Stimulated activated CD8-positive, alpha-beta memory T cell treated with anti-CD3 and anti-CD28 coated beads, Interleukin-7, amount 100 ng/mL, for 24 hours (primary cell): ENCODE measurements at places on chromosomes 3 and 15.

GRCh38 chr3:48514431-48515227 is 10.7 kb upstream of the SHISA5 start:
- DNase-seq: no peak

DNA sequence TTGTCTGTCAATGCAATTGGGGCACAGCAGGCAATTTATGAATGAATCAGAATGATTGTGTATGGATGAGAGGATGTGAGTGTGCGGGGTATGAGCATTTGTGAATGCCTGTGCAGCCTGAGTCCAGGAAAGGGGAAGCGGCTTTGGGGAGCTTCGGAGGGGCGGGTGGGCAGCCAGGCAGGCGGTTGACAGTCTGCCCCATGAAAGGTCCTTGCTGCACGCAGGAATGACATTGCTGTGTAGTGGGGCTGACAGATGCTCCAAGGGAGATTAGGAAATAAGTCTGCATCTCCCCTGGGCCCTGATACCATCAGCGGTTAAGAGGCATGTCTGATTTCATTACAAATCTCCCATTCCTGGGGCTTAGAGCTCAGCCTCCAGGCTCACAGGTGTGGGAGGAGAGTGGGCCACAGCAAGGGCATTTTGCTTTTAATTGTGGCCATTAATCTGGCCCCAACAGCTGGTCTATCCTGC is 26.4 kb upstream of the TSPAN3 start:
- DNase-seq: no peak

- DNase-seq: no peak
These were observed 198.0 kb upstream of the PFN2 start for GRCh38 chr3:150168698-150169097.

DNA sequence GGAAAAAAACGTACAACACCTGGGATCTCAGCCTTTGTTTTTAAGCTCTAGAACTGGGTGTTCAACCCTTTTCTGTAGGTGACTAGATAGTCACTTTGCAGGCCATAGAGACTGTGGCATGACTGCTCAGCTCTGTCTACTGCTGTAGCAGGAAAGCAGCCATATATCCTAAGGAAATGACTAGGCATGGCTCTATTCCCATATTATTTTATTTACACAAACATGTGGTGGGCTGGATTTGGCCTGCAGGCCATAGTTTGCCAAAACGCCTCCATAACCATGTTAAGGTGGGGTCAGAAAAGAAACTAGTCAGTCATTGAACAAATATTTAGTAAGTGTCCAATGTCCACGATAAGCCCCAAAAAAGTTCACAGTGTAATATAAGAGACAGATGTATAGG is 452.5 kb downstream of the MCTP2 start:
- DNase-seq: no peak

- DNase-seq: no peak
These were observed 82.9 kb downstream of the CLDN1 start for GRCh38 chr3:190239325-190239724.

GRCh38 chr3:7309641-7310102 is 448.8 kb downstream of the GRM7 start:
- no peak for DNase-seq

DNA sequence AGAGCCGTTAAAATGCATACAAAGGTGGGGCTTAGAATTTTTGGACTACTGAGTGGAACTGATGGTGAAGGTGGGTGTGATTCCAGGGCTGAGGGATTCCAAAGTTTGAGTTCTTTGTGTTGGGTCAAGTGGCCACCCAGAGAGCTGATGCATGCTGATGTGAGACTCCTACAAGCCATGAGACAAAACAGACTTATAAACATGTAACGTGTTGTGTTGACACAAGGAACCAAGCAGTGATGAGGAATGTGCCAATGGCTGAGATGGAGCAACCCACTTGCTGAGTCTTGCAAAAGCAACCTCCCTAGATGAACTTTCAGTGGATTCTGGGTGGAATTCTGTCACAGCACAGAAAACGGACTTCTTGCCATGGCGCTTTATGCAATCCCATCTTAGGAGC is 289.0 kb downstream of the TLE3 start:
- DNase-seq: no peak

DNA sequence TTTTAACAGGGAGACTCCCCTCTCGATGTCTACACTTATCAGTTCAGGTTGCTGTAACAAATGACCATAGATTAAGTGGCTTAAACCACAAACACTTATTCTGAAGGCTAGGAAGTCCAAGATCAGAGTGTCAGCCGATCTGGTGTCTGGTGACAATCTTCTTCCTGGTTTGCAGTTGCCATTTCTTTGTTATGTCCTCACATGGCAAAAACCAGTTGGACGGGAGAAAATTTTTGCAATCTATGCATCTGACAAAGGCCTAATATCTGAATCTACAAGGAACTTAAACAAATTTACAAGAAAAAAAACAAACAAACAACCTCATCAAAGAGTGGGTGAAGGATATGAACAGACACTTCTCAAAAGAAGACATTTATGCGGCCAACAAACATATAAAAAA is 116.9 kb upstream of the FOXB1 start:
- DNase-seq: no peak

GRCh38 chr15:82916161-82916952 is 36.2 kb downstream of the HOMER2 start:
- no peak for DNase-seq

DNA sequence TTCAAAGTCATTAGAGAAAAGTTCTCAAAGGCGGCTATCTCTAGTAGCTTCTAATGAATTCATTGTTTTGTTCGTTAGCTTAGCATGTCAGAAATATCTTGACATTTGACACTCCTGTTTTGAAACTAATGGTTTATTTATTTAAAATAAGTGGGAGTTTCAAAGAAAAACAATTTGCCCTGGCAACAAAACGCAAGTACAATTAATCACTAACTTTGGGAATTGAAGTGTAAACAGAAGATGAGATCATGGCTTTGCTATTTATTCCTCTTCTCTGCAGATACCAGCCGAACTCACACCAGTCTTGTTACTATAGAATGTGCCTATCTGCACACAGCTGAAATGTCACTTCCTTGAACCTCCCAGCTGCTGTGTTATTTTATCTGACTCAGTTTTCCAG is 27.5 kb downstream of the MASP1 start:
- DNase-seq: no peak

DNA sequence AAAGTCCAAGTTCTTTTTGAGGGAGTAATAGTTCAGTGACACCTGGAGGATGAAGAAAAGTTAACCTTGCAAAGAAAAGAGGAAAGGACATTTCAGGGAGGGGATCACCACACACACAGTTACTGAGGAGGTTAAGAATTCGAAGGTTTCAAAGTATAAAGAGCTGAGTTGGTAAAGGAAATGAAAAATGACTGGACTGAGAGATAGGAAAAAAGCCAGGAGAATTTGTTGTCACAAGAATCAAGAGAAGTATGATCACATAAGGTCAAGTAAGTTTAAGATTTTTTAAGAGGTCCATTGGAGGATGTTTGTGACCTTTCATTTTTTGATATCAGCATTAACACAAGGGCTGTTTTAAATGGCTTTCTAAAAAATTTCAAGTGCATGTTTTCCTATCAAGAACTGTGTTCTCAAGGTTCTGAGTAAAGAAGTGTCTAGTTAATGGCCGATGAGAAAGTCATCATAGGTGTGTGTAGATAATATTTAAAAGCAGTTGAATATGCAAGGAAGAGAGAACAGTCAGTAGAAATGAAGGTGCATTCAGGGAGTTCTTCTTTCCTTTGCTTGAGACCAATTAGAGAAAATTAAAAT is 189.2 kb upstream of the RBMS3 start:
- no peak for DNase-seq

- no peak for DNase-seq
These were observed 625.0 kb upstream of the SGO1 start for GRCh38 chr3:20811006-20811405.

DNA sequence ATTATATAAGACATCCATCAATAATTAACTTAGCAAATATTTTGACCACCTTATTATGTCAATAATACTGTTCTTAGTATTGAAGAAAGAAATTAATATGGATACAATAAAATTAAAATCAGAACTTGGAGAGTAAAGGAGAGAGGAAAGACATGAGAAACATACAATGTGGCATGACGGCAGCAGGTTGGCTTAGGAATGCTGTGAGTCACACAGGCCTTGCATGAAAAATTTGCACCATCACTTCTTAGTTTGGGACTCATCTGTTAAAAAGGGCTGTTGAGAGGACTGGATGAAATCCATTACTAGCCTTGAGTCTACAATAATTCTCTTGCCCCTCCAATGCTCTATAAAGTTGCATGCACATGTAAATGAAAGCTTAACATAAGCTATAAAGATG is 880.8 kb downstream of the ROBO1 start:
- DNase-seq: no peak

- no peak for DNase-seq
These were observed 185.6 kb downstream of the FAM43A start for GRCh38 chr3:194871143-194871863.

DNA sequence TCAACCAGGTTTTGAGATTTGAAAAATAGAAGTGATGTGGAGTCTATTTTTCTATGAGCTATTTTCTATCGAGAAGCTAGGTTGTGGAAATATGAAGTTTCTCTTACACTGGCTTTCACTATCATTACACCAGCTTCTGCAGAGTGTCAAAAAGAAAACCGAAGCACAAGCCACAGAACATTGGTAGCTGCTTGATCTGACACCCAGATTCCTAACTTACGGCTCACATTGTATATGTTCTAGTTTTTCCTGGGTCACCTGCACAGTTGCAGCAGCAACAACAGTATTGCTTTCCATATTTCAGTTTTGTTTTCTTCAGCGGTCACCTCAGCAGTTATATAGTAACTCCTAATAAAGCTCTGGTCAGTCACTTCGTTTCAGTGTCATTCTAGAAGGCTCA is 790.1 kb downstream of the PLOD2 start:
- no peak for DNase-seq

GRCh38 chr15:75597667-75598341 is 18.7 kb upstream of the PTPN9 start:
- no peak for DNase-seq

DNA sequence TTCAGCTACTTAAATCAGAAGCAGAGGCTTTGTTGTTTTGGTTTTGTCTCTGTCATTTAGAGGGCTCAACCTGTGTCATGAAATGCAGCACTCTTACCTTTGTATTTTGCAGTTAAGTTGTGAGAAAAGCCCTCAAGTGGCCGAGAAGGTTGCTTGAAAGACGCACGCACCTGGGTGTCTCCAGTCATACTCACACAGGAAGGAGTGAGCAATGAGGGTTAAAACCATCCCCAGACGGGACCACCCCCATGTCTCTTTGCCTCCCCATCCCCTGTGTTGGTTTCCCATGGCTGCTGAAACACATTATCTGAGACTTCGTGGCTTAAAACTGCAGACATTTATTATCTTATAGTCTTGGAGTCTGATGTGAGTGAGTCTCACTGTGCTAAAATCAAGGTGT is 376.1 kb upstream of the CFAP20DC start:
- no peak for DNase-seq

DNA sequence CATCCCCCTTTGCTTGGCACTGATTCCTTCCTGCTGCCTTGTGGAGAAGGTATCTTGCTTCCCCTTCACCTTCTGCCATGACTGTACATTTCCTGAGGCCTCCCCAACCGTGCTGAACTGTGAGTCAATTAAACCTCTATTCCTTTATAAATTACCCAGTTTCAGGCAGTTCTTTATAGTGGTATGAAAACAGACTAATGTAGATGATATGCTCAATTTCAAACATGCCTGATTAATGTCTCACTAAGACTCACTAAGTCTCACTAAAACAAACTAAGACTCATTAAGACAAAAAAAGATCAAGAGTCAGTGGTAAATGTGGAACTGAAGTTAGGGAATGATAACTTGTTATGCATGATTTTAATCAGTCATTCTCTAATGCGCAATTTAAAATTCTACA is 606.6 kb downstream of the RBMS3 start:
- DNase-seq: no peak

DNA sequence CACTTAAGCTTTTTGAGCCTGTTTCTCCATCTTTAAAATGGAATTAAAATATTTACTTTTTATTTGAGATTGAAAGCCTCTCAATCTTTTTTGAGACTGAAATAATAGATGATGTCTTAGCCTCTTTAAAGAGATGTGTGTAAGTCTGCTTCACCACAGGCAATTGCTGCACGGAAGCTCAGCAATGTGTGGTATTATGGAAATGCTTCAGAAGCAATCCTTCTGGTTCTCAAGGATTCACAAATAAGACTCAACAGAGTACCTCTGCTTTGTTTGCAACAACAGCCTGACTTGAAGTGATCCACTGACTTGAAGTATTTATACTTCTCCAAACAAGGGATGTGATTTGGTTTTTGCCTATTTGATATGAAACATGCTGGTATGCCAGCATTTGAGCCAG is 332.0 kb upstream of the RASGRP1 start:
- no peak for DNase-seq

- DNase-seq: no peak
These were observed 20.3 kb downstream of the LRCH3 start for GRCh38 chr3:197811343-197811742.

GRCh38 chr15:60883691-60884640 is 345.1 kb downstream of the RORA start:
- no peak for DNase-seq

GRCh38 chr15:89899951-89900567 is 6.3 kb upstream of the AP3S2 start:
- no peak for DNase-seq

DNA sequence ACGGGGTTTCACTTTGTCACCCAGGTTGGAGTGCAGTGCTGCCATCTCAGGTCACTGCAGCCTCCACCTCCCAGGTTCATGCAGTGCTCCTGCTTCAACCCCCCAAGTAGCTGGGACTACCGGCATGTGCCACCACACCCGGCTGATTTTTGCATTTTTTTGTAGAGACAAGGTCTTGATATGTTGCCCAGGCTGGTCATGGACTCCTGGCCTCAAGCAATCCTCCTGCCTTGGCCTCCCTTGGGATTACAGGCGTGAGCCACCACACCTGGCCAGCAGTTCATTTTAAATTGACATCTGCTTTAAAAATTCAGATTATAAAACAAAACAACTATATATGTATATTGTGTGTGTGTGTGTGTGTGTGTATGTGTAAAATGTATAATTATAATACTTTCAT is 38.3 kb downstream of the CALML4 start:
- DNase-seq: no peak

GRCh38 chr3:20326541-20326940 is 140.5 kb upstream of the SGO1 start:
- DNase-seq: no peak

DNA sequence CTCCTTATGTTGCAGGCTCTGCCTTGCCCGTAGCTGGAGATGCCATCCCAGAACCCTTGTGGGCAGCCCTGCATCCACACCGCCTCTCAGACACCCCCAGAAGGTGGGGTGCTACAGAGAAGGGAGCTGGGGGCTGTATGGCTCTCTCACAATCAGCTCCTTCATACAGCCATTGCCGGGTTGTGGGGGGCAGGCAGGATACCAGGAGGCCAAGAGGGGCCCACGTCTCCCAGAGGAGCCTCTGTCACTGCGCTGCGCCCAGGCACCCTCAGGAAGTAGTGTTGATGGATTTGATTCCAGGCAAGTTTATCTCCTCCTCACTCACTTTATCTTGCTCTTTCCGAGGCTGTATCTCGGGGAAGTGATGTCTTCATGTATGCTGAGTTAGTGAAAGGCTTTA is 171.6 kb downstream of the CHDH start:
- no peak for DNase-seq

- no peak for DNase-seq
These were observed 237.6 kb downstream of the TUSC7 start for GRCh38 chr3:116947148-116947547.

- DNase-seq: no peak
These were observed 116.7 kb upstream of the PRTG start for GRCh38 chr15:55859681-55860080.
